CD4-positive, alpha-beta T cell treated with Interleukin-15 for 1 hour (primary cell): ENCODE measurements at places on chromosomes 16 and 17.

DNA sequence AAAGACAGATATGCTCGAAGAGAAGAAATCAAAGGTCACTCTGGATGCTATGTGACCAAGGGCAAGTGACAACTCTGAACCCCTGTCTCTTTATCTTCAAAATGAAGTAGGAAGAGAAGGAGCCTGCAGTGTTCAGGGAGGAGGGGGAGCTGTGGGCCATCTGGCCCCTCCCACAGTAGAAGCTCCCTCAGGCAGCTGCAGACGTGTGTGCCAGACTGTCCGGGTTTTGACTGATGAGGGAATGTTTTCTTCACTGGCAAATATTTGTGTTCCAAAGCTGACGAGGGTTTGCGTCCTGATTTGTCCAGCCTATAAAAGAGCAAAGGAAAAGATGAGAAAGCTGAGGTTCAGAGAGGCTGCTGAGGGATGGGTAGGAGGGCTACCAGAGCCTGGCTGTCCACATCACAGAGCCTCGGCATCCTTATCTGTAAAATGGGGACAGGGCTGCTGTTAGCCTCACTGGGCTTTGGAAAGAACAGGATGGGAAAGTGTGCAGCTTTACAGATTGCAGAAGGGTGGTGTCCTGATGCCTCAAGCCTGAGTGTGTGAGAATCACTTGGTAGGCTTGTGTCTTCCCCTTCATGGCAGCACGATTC, 1.8 kb upstream of the GINS2 start:
- DNase-seq: no peak

GRCh38 chr17:44925731-44926697, 10.7 kb upstream of the GFAP start:
- peak; percentile 4 for DNase-seq

- no peak for DNase-seq
Measured at GRCh38 chr17:55093353-55093752, 124.8 kb downstream of the STXBP4 start.

DNA sequence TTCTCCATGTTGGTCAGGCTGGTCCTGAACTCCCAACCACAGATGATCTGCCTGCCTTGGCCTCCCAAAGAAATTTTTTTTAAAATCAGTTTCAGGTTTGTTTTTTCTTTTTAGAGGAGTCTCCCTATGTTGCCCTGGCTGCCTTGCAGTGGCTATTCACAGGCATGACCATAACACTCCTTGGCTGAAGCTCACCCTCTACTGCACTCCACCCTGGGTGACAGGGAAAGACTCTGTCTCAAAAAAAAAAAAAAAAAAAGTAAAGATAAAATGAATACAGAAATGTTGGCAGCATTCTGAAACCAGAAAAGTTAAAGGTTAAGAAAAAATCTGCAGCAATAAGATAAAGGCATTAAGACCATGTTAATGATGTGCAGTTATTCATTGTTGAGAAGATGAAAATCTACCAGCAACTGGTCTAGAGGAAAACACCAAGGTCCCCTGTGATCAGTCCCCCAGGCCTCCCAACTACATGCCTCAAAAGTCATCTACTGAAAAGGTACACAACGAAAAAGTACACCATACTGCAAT, 15.1 kb downstream of the YWHAE start:
- DNase-seq: no peak

DNA sequence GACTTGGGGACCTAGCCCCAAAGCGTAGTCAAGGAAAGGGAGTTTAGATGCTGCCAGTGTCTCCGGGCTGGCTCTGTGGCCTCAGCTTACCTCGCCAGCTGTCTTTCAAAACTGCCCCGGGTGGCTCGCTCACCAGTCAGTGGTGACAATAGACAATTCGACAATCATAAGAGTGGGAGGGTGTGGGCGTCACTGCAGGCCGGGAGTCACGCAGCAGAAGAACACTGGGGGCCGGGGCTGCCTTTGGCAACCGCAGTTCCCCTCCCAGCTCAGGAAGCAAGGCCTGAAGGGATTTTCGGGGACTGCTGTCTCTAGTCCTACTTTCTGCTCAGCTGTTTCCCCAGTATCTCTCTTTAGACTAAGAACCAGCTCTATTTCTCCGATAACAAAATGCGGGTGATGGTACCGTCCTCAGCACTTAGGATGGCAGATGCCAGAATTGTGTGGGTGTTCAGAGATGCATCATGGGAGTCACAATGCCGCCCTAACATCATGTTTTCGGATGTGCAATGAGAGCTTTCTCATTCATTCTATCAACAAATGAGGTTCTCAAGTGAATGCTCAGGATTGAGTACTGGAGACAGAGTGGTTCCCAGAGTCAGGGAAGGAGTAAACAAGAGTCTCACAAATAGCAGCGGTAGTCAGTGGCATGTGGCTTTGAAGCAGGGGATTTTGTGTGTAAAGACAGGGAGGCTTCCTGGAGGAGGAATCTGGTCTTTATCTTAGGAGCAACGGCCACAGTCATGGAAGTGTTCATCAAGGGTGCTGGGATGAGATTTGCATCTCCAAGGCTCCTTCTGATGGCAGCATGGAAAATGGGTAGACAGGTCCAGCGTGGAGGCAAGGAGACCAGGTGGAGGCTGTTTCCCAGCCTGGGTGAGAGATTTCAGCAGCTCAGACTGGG, 93.1 kb downstream of the ZDHHC7 start:
- DNase-seq: no peak

- no peak for DNase-seq
Measured at GRCh38 chr16:48157794-48158193, 2.0 kb upstream of the ABCC12 start.

- no peak for DNase-seq
Measured at GRCh38 chr17:4448197-4448980, 14.6 kb downstream of the SPNS3 start.

- DNase-seq: peak; percentile 85
Measured at GRCh38 chr17:40612599-40613244, 34.9 kb downstream of the SMARCE1 start.

GRCh38 chr17:27352448-27353032, 58.6 kb downstream of the WSB1 start:
- no peak for DNase-seq

- peak; percentile 90 for DNase-seq
Measured at GRCh38 chr16:84819644-84820304, at the start of gene CRISPLD2. Gene CRISPLD2, plus strand, starts transcription at chr16:84819985. Its CDS starts 18,511 bp downstream, at chr16:84838496.

DNA sequence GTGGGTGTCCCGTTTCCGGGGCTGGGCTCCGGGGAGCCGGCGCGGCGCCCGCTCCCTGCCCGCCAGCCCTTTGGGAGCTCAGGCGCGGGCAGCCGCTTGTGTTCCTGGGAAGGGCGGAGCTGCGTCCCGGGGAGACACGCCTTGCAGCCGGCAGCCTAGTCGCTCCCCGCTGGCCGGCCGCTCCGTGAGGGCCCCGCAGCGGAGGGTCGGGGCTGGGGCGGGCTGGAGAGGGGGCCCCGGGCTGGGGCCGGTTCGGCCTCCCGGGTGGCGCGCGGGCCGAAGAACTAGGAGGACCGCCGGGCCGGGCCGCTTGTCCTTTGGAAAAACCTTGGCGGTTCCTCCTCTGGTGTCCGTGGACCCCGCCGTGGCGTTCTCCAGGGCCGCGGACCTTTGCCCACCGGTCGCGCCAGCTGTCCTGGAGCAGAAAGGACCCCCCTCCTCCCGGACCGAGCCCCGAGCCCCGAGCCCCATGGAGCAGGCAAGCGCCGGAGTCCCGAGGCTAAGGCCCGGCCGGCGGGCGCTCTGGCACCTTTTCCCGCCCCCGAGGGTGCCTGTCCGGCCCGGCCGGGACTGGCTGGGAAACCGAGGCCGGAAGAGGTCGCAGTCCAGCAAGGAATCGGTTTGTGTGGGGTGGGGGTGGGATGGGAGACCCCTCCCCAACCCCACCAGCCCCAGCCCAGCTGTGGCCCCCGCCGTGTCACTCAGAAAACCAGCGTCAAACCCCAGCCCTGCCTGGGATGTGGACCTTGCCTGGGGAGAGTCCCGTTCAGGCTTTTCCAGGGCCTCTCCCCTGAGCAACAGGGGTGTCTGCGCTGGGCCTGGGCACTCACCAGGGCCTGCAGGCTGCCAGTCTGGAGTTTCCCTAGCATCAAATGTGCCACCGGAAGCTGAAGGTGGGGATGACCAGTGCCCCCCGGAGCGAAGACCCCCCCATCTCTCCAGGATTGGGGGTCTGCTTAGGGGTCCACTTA, 6.8 kb upstream of the TBC1D3B start:
- DNase-seq: peak; percentile 25

- DNase-seq: peak; percentile 79
Measured at GRCh38 chr17:49496183-49496866, 1.2 kb downstream of the NGFR start.

DNA sequence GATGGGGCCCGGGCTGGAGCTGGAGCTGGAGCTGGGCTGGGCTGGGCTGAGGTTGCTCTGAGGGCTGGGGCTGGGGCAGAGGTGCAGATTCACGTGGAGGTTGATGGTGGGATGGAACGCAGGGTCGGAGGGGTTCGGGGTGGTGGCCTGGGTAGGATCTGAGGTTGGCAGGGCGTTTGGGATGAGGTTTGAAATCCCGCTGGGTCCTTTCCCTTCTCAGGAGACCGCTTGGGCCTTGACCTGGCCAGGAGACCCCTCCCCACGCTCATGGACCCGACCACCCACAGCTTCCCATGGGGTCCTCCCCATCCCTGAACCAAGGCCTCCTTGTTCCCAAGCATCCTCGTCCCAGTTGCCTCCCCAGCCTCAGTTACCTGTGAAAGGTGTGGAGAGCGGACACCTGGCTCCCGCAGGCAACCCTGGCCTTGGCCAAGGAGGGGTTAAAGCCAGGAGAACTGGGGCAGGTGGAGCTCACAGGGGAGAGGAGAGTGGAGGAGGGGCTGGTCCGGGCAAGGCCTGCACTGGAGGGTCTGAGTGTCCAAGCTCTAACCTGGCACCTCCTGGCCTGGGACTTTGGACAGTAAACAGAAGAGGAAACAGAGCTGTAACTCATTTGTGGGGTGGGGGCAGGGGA, at the start of gene ASGR2:
ASGR2 (minus strand) TSS at position 582 of the 634 bp plus-strand sequence. CDS start 582 bp downstream, outside the sequence.
- DNase-seq: no peak

DNA sequence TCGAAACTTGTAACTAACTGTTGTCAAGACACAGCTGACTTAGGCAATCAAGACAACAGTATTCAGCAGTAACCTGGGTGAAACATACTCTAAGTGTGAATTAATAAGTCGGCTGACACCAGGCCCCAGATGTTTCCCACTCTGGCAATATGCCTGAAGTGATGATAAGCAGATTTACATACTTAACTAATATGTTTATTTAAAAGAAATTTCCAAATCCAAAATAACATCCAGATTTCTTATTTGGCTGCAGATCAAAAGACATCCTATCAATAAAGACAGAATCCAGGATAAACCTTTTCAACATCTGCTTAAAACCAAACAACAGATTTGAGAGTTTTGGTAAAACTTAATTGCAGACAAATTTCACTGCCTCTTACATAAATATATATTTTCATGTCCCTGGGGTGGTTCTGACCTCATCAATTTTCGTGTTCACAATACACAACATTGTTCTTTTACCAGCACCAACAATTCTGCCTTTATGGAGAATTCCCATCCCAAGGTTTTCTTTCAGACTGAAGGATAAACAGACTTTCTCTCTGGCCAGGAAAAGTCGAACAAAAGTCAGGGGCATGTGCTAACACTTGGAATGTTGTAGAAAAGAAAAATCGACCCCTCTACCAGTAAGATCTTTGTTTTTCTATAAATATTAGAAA, 45.1 kb upstream of the TOX3 start:
- DNase-seq: no peak

GRCh38 chr16:20674684-20675487, 22.6 kb downstream of the ACSM1 start:
- DNase-seq: no peak

- DNase-seq: no peak
Measured at GRCh38 chr17:80465327-80465974, 11.0 kb downstream of the NPTX1 start.

DNA sequence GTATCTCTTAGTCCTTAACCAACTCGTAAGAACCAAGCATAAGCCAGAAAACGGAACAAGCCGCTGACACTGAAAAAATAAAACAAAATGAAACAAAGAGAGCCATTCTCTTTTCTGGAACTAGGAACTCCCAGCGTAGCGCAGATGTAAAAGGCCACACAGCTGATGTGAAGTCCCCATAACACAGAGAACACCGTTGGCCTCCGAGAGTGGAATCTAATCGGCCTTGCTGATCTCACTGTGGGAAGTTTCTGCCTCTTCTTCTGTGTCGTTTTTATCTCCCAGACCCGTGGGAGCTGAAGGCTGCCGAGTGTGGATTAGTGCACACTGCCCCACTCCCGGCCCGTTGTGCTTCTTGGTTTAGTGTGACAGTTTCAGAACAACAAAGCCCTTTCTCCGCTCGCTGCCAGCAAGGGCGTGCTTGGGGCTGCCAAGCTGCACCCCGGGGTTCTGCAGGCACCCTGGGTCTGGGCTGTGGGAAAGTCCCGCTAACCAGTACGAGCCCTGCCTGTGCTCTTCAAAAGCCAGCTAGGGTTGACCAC, 21.7 kb downstream of the TTYH2 start:
- DNase-seq: no peak

- DNase-seq: peak; percentile 11
Measured at GRCh38 chr16:49460786-49461470, 87.3 kb downstream of the C16orf78 start.

- no peak for DNase-seq
Measured at GRCh38 chr17:4440021-4440420, 6.3 kb downstream of the SPNS3 start.

DNA sequence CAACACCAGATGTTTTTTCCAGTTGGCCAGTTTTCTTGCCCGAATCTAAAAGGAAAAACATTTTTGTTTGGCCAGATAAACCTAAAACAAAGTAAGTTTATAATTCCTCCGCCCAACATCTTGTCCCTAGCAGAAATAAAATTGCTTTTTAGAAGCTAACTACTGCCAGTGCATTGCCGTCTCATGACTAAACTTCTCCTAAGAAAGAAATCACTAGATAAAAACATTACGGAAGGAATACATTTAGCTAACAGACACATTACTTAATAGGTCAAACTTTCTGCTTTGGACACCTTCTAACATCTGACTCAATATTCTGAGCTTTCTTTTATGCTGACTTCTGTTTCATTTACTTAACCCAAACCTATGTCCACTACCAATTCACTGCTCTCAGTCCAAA, 36.2 kb downstream of the FBXL20 start:
- DNase-seq: no peak

DNA sequence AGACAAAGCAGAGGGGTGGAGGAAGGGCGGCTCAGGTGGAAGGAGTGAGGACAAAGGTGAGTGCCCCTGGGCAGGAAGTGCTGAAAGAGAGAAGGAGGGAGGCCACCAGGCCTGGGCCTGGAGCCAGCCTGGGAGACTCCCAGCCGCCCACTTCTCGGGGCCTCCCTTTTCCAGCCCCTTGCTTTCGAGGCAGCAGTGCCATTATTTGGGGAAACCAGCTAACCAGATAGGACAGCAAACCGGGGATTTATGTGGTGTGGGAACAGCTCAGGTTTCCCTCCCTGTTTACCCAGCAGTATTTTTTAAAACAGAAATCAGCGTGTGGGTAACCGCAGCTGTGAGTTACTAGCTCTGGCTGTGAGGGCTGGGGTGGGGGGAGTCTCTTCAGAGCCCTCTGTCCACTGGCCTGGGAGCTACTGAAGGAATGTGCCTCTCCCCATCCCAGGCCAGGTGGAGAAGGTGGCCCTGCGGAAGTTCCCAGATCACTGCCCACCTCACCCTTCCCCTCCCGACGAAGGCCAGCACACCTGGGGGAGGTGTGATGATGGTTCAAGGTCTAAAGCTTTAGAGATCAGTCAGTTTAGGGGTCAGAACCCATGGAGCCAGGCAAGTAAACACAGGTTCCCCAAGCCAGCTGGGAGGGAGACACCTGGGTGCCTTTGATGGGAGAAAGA, 8.4 kb upstream of the MEOX1 start:
- no peak for DNase-seq
